Epithelial cell of proximal tubule (primary cell): ENCODE measurements at places on chromosomes 12 and 14. TPM values are rescaled to one million over a fixed set of nuclear protein-coding genes. Genes with fewer than 3 reads are reported as not detected.

The TMTC1 gene
- 0.40 and 0.43 TPM in 2 replicates for total RNA-seq

The OR6C2 gene
- total RNA-seq = not detected in 2 replicates

The GLT1D1 gene
- 0.14 and 0.46 TPM in 2 replicates for total RNA-seq

The CACNA1C gene
- total RNA-seq = not detected in 2 replicates

The COX8C gene
- not detected in 2 replicates for total RNA-seq

The SIX6 gene
- not detected in 2 replicates for total RNA-seq

GRCh38 chr12:116821291-116821690, 60.0 kb downstream of the HRK start:
- no peak for DNase-seq

DNA sequence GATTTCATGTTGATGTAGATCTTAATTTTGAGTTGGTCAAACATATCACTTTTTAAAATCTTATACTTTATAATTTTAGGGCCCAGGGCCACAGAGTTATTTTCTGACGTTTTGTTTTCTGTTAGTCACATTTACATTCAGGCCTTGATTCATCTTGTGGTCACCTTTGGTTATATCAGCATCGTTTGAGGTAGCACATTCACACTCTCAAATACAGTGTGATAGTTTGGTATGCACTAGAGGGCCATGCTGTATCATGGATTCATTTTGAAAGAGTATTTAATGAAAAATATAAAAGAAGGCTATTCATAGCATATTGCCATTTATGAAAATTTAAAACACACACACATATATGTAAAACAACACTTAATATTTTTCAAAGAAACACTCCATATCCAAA, 274.6 kb downstream of the RAD51B start:
- no peak for DNase-seq

- DNase-seq = no peak
These were observed 11.1 kb upstream of the TMTC1 start for GRCh38 chr12:29794862-29795261.

DNA sequence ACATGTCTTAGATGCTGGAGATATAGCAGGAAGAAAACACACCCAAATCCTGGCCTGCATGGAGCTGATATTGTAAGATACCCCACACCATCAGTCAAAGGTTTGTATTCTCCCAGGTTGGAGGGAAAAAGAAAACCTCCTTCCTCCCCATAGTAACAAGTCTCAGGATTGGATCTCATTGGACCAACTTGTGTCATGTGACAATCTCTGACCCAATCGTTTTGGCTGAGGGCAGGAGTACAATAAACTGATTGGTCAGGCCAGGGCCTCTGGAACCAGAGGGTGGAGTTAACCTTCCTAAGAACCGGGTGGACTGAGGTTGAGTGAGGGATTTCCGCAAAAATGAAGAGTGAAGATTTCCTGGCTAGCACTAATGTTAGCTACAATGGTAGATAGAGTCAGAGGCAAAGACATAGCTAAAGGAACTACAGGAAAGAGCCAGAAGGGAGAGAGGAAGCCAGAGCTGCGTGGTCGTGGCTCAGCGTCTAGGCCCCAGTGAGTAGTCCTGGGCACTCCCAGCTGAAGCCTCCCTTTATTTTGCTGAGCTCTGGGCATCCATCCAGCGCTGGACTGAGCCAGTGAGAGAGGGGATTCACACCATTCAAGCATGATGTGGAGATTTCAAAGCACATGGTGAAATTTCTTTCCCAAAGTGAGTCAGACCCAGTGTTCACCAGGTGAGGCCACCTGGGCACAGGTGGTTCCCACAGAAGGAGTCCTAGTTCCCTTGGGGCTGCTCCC, 219.9 kb downstream of the AACS start:
- DNase-seq = no peak

DNA sequence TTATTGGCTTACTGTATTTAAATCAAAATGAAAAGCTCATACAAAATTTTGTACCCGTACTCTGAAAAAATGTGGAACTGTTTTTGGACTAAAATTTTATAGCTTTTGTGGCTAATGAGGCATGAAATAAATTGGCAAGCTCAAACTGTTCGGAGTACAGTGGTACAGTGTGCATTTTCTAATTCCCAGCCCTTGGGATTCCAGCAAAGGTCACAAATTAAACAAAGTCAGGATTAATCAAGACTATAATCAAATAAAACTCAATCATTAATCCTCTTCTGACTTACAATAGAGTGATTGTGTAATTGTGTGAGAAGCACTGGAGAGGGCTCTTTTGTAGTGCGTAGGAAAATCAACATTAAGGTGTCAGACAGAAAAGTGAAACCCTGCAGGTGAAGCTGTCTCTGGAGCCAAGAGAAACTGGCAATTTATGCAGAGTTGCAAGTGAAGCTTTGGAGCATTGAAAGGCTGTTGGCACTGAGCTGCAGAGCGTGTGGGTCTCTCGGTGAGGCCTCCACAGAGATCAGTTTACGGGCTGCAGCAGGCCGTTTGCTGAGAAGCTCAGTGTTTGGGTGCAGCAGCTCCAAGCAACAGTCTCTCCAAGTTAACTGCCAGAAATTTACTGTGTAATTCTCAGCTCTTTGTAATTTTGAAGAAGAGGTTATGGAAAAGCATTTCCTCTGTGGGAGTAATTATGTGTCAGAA, 275.9 kb downstream of the FBXL14 start:
- no peak for DNase-seq

GRCh38 chr14:79680087-79680486, 531.2 kb downstream of the DIO2 start:
- DNase-seq = no peak

DNA sequence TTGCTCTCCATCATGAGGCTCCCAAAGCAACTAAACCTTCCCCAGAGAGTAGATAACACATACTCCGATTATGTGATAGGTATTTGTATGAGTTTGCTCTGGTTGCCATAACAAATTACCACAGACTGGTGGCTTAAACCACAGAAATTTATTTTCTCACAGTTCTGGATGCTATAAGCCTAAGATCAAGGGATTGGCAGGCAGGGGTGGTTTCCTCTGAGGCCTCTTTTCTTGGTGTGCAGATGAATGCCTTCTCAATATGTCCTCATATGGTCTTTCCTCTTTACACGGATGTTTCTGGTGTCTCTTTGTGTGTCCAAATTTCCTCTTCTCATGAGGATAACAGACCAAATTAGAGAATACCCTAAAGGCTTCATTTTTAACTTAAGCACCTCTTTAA, 285.8 kb upstream of the GRIP1 start:
- no peak for DNase-seq

- no peak for DNase-seq
These were observed 28.6 kb downstream of the PACS2 start for GRCh38 chr14:105343194-105343593.

DNA sequence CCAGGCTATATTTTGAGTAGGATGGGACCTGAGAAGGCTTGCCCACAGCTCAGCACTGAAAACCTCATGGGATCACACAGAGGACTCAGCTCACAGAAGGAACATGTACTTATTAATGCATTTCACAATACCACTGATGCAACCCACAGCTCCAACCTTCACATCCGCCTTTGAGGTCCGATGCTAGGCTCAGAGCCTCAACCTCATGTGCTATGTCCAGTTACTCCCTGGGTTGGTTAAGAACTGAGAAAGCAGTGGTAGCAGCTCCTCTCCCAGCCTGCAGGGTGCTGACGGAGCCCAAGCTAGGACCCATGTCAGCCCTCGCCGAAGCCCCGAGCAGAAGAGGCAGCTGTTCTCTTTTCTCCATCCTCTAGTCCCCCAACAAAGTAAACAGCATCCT, 52.9 kb downstream of the SPTB start:
- no peak for DNase-seq

- no peak for DNase-seq
These were observed 43.3 kb downstream of the AEBP2 start for GRCh38 chr12:19482551-19483109.

DNA sequence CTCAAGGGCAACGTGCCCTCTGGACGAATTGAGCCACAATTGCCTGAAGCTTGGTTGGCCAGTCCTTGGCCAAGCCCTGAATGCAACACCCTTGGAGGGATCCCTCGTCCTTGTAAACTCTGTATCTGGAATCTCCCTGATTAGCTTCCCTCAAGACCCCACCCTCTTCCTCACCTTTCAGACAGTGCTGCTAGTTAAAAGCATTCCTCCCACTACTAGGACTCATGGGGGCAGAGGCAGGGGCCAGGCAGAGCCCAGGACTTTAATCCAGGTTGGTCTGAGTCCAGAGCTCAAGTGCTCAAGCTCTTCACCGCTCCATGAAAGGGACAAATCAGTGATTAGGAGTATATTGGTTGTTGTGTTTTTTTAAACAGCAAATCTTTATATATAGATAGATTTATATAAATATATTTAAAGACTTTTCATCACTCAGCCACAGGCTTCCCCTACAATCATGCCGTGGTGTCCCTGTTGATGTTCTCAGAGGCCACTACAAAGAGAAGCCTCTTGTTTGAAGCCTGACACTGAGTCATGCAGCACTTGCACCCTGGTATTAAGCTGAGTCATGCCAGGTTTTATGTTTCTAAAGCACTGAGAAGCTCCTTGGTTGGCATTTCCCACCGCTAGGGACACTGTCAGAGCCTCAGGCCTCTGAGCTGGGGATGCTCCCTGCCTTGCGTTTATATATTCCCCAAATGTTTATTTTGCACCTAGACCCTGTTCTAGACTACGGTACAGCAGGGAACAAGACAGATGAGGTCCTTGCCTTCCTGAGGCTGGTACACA, 53.8 kb upstream of the GSC start:
- DNase-seq = peak; percentile 20

DNA sequence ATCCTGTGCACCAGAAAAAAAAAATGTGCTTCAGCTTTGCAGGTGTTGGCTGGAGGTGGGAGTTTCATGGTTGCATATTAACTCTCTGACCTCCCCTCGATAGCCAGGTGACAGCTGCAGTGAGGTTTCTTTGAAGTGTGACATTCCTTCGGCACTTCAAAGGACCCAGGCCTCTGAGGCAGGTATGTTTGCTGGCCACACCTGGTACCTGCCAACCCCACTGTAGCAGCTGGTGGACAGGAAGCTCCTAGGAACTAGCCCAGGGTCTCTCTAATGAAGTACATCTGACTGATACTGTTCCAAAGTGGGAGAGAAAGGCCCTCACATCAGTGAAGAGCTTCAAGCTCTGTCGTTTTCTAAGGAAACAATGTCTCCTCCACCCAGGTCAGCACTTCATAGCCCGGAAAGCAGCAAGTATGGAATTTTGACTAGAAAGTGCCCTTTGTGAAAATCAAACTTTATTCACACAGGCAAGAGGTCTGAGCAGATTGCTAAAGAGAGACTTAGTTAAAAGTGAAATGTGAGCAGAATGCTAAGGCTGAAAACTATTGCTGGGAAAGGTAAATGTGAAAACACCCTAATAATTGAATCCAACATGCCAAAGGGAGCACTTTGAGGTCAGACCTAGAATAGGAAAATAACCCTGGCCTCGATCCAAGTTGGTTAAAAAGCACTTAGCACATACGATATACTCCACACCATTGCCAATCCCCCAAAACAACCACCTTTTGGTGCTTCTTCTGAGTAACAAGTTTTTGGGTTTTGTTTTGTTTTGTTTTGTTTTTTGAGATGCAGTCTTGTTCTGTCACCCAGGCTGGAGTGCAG, 71.3 kb downstream of the PHLDA1 start:
- DNase-seq = no peak
